Stimulated activated CD8-positive, alpha-beta memory T cell treated with anti-CD3 and anti-CD28 coated beads, Interleukin-4, amount 100 ng/mL, for 1 hour (primary cell): ENCODE measurements at places on chromosomes 5 and 9.

DNA sequence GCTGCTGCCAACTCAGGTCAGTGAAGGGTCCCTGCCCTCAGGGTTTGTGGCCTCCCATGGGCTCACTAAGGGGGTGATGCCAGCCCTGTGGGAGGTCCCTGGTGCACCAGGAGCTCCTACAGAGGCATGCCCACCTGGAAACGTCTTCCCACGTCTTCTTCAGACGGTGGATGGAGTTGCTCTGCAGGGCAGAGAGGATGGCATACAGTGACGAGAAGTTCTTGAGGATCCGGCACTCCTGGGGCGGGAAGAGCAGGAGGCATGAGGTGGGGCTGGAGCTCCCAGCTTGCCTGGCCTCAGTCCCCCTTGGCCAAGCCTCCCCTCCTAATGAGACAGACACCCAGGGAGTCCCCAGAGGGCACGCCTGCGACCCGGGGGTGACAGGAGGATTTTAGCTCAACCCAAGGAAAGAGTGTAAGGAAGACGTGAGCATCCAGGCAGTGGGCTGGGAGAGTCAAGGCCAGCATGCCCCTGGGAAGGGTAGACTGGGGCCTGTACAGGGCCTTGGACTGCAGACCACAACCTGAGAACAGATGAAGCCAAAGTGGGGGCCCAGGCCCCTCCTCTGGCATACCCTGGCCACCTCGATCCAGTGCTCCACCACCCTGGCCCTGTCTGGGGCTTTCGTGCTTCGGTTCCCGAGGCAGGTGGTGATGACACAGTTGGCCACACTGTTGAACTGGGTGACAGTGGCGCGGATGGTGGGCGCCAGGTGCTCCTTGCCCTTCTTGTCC, 14.4 kb downstream of the RALGDS start:
- DNase-seq, result no peak

DNA sequence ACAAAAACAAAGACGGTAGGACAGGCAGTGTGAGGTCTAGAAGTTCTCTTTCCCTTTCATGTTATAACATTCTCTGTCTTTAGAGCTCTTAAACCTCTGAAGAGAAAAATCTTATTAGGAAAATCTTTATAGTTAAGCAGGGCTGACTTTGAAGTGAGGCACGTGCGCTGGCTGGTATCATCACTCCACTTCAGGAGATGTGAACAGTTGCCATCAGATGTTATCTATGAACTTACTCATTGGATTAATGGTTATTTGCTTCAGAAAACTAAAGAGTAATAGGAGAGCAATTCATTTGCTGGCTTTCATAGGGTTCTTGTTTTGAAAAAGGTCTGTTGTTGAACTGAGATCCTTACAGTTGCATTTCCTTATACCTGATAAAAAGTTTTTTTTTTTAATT, 25.7 kb downstream of the LRRTM2 start:
- DNase-seq, result no peak

GRCh38 chr9:109993250-109993978, 213.4 kb downstream of the PALM2AKAP2 start:
- no peak for DNase-seq

- DNase-seq, result no peak
Measured at GRCh38 chr5:657570-657969, 35.6 kb downstream of the TPPP start.

DNA sequence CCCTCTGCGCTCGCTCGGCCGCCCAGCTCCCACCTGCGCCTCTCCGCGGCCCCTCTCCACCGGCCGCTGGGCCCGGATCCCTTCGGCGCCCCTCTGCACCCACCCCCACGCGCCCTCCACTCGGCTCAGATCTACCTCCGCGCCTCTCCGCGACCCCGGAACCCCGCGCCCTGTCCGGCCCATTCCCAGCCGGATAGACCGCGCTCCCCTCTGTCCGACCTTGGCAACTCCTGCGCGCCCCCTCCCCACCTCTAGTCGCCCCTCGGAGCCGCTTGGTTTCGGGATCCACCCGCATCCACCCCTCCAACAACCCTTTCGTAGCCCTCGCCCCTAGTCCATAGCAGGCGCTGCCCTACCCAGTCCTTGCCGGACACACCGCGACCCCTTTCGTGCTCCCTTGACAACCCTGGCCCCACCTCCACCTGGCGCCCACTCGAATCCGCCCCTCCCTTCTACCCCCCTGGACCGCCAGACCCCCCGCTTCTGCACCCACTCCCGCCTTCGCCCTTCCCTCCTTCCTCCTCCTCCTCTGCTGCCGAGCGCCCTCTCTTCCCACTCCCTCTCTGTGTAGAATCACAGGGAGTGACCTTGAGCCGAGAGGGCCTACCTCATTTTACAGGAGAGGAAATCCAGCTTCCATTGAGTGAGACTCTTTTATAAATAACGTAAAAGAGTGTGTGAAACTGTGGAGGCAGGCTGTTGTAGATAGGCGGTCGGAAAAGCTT, 525 bp upstream of the AK3 start:
- DNase-seq, result no peak

DNA sequence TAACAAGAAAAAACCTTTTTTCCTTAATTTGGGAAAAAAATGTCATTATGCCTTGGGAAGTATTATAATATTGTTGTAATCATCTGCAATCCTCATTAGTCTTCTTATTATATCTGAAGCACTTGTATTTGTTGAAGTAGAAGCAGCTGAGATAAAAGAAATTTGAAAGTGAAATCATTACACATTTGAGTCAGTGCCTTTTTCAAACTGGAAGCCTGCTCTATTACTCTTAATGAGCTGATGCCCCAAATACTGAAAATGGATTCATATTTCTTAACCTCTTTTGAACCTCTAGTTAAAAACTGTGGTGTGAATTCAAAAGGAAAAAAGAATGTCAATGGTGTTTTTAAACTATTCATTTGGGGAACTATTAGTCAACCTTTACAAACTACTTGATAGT, 1027.7 kb downstream of the NR2F1-AS1 start:
- DNase-seq, result no peak

- no peak for DNase-seq
Measured at GRCh38 chr5:140020601-140021177, 22.4 kb downstream of the NRG2 start.
